ENCODE measurements at places on chromosomes 7 and 10.

DNA sequence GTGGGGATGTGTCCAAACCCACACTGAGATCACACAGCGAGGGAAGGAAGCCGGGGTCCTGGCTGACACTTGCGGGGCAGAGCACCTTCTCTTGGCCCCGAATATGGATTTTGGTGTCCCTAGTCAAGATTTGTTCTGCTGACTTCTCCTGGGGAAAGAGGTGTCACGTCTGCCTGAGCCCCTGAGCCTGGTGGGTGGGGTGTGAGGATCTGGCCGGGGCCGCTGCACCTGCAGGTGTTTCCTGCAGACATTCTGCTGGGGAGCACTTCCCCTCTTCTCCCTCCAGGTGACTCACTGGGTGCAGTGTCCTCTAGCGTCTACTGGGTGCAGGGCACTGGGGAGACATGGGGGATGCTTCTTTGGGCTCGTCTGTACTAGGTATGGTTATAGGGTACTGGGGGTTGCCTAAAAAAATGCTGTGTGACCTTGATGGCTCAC lies 99.2 kb downstream of the GRK5 start:
- H3K27ac ChIP-seq: peak overlapping the region; percentile 92
- DNase-seq: peak; percentile 71
- H3K27me3 ChIP-seq: no peaks in the 10 kb centered on the region
- no peaks in the 10 kb centered on the region for H3K36me3 ChIP-seq

GRCh38 chr7:66921918-66922486 lies 977 bp downstream of the TMEM248 start:
- no peaks in the 10 kb centered on the region for H3K27me3 ChIP-seq
- H3K4me1 ChIP-seq: peaks cover 11% of the 10 kb centered on the region
- peak; percentile 13 for DNase-seq

DNA sequence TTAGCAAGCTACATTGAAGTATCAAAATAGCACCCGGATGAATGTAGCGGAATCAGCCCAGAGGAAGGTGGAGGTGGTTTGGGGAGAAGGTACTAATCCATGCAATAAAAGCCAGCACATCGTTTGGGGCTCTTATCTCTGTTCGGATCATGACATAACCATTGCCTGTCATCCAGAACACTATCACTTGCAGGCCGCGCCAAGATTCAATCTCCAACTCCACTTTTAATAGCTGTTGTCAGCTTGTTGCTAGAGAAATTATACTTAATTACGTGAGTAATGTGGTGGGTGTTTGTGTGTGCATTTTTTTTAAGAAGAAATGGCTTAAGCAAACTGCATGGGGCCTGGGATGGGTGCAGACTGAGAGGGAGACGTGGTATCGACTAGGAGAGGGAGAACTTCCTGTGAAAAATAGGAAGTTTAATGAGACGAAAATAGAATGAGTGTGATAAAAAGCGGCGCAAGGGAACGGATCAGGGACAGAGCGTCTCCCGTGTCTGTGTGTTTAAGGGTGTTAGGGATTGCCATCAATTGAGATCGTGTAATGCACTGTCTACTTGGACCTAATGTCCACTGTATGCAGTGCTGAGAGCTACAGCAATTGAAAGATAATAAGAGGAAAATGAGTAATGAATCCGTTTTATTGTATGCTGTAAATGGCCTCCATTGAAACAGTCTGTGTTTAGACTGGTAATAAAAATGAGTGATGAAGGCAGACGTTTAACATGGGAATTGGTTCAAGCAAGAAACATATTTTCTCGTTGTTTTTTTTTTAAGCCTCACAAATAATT lies 27.6 kb upstream of the SFMBT2 start:
- no peak for DNase-seq
- H3K36me3 ChIP-seq: no peaks in the 10 kb centered on the region
- H3K27ac ChIP-seq: no peak overlapping the region
- peaks cover 23% of the 10 kb centered on the region for H3K4me1 ChIP-seq

DNA sequence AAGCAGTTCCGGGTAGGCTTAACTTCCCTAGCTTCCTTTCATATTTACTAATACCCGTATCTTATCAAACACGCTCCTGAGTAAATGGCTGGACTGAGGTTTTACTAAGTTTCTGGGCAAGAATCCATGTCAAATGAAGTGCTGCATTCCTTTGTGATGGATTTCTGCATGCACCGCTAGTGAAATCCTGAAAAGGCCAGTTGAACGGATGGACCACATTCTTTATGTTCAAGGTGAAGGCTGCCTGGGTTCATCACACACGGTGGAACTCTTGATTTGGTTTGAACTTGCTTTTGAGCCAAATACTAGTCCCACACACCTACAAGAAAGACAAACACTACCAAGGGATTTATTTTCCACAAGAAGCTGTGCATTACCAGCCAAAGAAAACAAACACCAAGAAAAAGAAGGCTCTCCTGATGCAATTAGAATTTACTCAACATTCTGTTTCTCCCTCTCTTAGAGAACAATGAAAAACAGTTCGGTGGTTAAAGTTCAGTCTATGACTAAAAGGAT lies 255.0 kb upstream of the SEMA3C start:
- no peaks in the 10 kb centered on the region for H3K27me3 ChIP-seq
- H3K36me3 ChIP-seq: no peaks in the 10 kb centered on the region
- no peak overlapping the region for H3K4me3 ChIP-seq
- H3K4me1 ChIP-seq: no peaks in the 10 kb centered on the region
- no peak overlapping the region for H3K27ac ChIP-seq
- DNase-seq: no peak

DNA sequence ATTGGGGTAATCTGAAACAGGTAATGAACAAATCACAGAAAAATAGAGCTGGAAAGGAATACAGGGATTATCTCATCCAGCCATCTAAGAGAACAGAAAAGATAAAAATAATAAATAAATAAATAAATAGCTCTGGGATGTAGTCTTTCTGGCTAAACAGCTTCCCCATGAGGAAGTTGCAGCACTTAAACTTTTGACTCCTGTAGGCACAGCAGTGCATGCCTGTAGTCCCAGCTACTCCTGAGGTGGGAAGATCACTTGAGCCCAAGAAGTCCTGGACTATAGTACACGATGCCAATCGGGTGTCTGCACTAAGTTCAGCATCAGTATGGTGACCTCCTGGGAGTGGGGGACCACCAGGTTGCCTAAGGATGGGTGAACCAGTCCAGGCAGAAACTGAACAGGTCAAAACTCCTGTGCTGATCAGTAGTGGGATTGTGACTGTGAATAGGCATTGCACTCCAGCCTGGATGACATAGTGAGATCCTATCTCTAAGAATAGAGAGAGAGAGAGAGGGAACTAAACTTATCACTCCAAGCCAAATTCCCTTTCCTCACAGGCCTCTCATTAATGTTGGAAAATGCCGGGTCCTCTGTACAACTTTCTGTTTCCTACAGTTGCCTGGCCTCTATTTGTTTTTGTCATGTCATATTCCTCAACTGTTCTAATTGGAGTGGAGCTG lies 61.7 kb upstream of the CDK13 start:
- H3K27ac ChIP-seq: no peak overlapping the region
- H3K27me3 ChIP-seq: no peaks in the 10 kb centered on the region
- H3K4me1 ChIP-seq: no peaks in the 10 kb centered on the region
- H3K36me3 ChIP-seq: no peaks in the 10 kb centered on the region
- no peak overlapping the region for H3K4me3 ChIP-seq

DNA sequence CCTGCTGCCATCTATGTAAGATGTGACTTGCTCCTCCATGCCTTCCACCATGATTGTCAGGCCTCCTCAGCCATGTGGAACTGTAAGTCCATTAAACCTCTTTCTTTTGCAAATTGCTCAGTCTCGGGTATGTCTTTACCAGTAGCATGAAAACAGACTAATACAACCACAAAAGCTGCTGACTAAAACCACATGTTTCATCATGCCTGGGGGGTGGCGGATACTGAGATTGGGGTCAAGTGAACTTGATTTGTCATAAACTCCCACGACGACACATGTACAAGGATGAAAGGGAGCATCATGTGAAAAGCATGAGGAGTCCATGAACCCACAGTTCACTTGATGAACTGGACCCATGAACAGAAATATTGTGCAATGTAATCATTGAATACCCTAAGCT lies 134.9 kb upstream of the ANK3 start:
- H3K36me3 ChIP-seq: no peaks in the 10 kb centered on the region
- DNase-seq: no peak
- H3K27ac ChIP-seq: no peak overlapping the region
- no peaks in the 10 kb centered on the region for H3K27me3 ChIP-seq

DNA sequence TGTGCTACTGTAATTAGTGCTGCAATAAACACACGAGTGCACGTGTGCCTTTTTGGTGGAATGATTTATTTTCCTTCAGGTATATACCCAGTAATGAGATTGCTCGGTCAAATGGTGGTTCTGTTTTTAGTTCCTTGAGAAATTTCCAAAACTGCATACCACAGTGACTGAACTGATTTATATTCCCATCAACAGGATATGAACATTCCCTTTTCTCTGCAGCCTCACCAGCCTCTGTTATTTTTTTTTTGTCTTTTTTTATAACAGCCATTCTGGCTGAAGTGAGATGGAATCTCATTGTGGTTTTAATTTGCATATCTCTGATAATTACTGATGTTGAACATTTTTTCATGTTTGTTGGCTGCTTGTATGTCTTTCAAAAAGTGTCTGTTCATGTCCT lies 922.9 kb upstream of the LRRN3 start:
- no peak overlapping the region for H3K27ac ChIP-seq
- DNase-seq: no peak
- no peaks in the 10 kb centered on the region for H3K4me1 ChIP-seq
- no peak overlapping the region for H3K4me3 ChIP-seq
- no peaks in the 10 kb centered on the region for H3K36me3 ChIP-seq
- no peaks in the 10 kb centered on the region for H3K27me3 ChIP-seq

- H3K27ac ChIP-seq: peak overlapping the region; percentile 92
- H3K36me3 ChIP-seq: no peaks in the 10 kb centered on the region
- H3K4me1 ChIP-seq: peaks cover 36% of the 10 kb centered on the region
- no peaks in the 10 kb centered on the region for H3K27me3 ChIP-seq
- no peak for DNase-seq
- peak overlapping the region; percentile 22 for H3K4me3 ChIP-seq
Observed at GRCh38 chr7:41882256-41882655, 179.4 kb upstream of the INHBA start.

- H3K36me3 ChIP-seq: peaks cover 24% of the 10 kb centered on the region
- no peak for DNase-seq
- no peak overlapping the region for H3K27ac ChIP-seq
- no peak overlapping the region for H3K4me3 ChIP-seq
Observed at GRCh38 chr7:45039106-45039505, 39.1 kb downstream of the CCM2 start.

- H3K4me1 ChIP-seq: no peaks in the 10 kb centered on the region
- H3K27me3 ChIP-seq: no peaks in the 10 kb centered on the region
- no peaks in the 10 kb centered on the region for H3K36me3 ChIP-seq
- no peak overlapping the region for H3K27ac ChIP-seq
Observed at GRCh38 chr10:13218878-13219277, 15.3 kb downstream of the UCMA start.

DNA sequence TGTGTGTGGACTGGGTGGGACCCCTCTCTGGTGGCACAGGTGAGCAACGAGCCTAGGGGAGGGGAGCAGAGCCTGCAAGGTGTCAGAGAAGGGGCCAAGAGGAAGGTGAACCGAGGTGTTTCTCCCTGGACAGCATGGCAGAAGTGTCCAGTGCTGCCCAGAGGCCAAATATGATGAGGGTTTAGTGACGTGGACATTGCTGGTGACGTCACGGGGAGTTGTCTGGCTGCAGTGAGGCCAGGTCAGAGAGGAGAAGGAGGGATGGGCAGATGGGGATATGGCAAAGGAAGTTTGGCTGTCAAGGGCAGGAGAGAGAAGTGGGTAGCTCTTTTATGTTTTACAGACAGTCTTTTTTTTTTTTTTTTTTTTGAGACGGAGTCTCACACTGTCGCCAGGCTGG lies 2.6 kb upstream of the ZNF853 start:
- no peak overlapping the region for H3K27ac ChIP-seq
- H3K27me3 ChIP-seq: no peaks in the 10 kb centered on the region
- DNase-seq: no peak
- H3K36me3 ChIP-seq: no peaks in the 10 kb centered on the region

DNA sequence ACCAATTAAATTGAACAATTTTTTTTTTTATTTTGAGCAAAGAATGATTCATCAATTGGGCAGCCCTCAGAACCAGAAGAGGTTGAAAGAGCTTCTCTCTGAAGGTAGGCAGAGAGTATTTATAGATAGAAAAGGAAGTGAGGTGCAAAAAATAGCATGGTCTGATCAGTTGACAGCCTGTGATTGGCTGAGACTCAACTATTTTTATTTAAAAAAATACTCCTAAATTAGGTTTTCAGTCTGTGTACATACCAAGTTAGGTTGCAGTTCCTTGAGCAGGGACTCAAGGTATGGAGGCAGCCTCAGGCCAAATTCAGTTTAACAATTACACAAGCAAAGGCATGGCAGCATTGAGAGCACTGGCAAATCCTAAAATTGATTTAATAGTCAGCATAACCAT lies 1074.7 kb downstream of the SORCS1 start:
- no peak overlapping the region for H3K4me3 ChIP-seq
- no peaks in the 10 kb centered on the region for H3K4me1 ChIP-seq
- DNase-seq: no peak
- no peaks in the 10 kb centered on the region for H3K36me3 ChIP-seq

DNA sequence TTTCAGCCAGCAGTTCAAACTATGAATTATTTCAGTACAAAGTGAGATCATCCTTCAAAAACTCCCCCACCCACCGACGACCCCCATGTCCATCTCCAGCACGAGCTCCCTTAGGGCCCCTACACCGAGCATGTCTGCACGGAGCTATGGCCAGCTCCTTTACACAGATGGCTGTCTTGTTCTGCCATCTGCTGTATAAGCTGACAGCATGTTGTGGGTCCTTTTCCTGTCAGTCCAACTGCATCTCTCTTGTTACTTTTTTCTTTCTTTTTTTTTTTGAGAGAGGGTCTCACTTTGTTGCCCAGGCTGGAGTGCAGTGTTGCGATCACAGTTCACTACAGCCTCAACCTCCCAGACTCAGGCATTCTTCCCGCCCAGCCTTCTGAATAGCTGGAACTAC lies 21.6 kb downstream of the NPC1L1 start:
- H3K4me3 ChIP-seq: no peak overlapping the region
- DNase-seq: no peak
- no peaks in the 10 kb centered on the region for H3K4me1 ChIP-seq
- H3K27ac ChIP-seq: no peak overlapping the region
- H3K27me3 ChIP-seq: peaks cover 2% of the 10 kb centered on the region
- no peaks in the 10 kb centered on the region for H3K36me3 ChIP-seq

DNA sequence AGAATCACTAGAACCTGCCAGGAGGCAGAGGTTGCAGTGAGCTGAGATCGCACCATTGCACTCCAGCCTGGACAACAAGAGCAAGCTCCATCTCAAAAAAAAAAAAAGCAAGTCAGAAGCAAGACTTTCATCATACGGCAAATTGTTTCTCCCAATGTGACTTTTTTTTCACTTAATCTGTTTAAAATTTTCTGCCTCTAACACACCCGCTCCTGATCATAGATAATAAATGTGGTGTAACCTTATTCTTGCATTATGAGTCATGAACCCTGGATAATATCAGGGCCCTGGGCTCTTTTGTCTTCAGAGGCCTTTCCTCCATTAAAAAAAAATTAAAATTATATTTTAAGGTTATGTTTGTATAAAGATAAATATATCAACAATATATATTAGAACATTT lies 111.4 kb upstream of the JCAD start:
- H3K27ac ChIP-seq: no peak overlapping the region
- H3K4me3 ChIP-seq: no peak overlapping the region
- no peaks in the 10 kb centered on the region for H3K27me3 ChIP-seq
- no peak for DNase-seq
- no peaks in the 10 kb centered on the region for H3K36me3 ChIP-seq

- no peaks in the 10 kb centered on the region for H3K36me3 ChIP-seq
- no peaks in the 10 kb centered on the region for H3K27me3 ChIP-seq
- peaks cover 22% of the 10 kb centered on the region for H3K4me1 ChIP-seq
- 0 out of 2 replicates have a peak overlapping the region, but pooled peaks have one; percentile 5 for H3K4me3 ChIP-seq
- peak overlapping the region; percentile 79 for H3K27ac ChIP-seq
Observed at GRCh38 chr7:86949052-86949778, 110.2 kb downstream of the ELAPOR2 start.

All from GM12878 (cell line).